ENCODE measurements at places on chromosomes 3 and 15.
A peak's percentile ranks its signal among the peaks of the same experiment; 100 is the strongest.

GRCh38 chr3:193574488-193575070, 18.4 kb upstream of the OPA1 start:
- no peak overlapping the region for H3K4me3 ChIP-seq
- no peak overlapping the region for H3K27ac ChIP-seq
- H3K36me3 ChIP-seq, result no peaks in the 10 kb centered on the region
- H3K27me3 ChIP-seq, result no peaks in the 10 kb centered on the region
- no peaks in the 10 kb centered on the region for H3K4me1 ChIP-seq
- DNase-seq, result no peak

GRCh38 chr3:193648542-193649076, 55.6 kb downstream of the OPA1 start:
- H3K36me3 ChIP-seq, result peaks cover 81% of the 10 kb centered on the region
- no peak overlapping the region for H3K27ac ChIP-seq
- no peaks in the 10 kb centered on the region for H3K27me3 ChIP-seq
- peaks cover 22% of the 10 kb centered on the region for H3K4me1 ChIP-seq
- DNase-seq, result no peak

GRCh38 chr3:32240159-32240545, 1.7 kb downstream of the CMTM8 start:
- peak overlapping the region; percentile 87 for H3K4me3 ChIP-seq
- no peaks in the 10 kb centered on the region for H3K36me3 ChIP-seq
- DNase-seq, result peak; percentile 61

DNA sequence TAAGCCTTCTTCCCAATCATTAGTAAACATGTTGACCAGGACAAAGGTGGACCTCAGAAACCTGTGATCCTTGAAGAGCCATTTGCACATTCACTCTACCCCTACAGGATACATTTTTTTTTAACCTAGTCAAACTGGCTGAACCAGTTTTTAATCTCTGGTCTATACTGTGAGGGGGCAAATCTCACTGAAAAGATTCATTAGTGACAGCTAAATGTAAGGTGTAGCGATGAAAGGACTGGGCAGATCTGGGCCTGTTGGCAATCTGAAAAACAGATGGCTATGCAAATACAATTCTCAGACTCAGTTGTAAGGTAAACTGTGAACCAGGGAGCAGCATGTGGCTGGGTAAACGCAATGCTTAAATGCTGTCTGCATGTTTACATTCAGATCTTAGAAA, 75.6 kb upstream of the SNTN start:
- no peak overlapping the region for H3K4me3 ChIP-seq
- peak overlapping the region; percentile 61 for H3K27ac ChIP-seq
- no peaks in the 10 kb centered on the region for H3K36me3 ChIP-seq
- H3K27me3 ChIP-seq, result no peaks in the 10 kb centered on the region

GRCh38 chr3:109109574-109109973, 8.4 kb downstream of the MORC1 start:
- no peak overlapping the region for H3K27ac ChIP-seq
- H3K4me3 ChIP-seq, result no peak overlapping the region
- no peak for DNase-seq
- H3K4me1 ChIP-seq, result no peaks in the 10 kb centered on the region
- no peaks in the 10 kb centered on the region for H3K27me3 ChIP-seq

DNA sequence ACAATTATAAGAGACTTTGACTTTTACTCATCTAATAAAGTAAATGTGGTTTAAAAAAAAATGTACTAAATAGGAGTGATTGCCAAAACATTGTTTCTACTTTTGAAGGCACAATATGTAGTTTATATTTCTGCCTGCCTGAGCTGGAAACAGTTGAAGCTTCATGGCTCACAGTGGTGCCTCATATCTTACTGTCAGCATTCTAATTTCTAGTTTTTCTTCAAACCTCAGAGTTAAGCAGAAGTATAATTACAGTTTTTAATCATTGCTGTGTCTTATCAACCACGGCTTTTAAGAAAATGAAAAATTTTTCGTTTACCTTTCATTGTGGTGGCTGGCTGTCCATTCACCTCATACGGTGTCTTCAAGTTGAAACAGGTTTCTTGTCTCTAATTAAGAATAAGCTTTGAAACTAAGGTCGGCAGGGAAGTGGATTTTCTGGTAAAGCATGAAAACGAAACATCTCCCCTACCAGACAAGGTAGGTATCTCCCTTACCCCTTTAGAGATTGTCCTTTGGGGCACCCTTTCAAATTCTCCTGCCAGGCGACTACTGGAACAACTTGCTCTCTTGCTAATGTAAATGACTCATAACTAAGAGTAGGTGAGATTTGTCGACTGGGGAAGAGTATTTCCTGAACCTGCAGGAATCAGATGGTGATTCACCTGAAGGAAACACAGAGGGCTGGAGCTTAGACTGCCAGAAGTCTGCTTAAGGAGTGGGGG, at the start of gene GPR87:
GPR87 (minus strand) TSS at position 554 of the 725 bp plus-strand sequence. CDS start 16,720 bp downstream, outside the sequence.
- H3K36me3 ChIP-seq, result no peaks in the 10 kb centered on the region
- H3K4me3 ChIP-seq, result no peak within 1 kb of the TSS
- no peaks in the 10 kb centered on the region for H3K4me1 ChIP-seq
- no peak within 1 kb of the TSS for H3K27ac ChIP-seq
- DNase-seq, result no peak

- no peaks in the 10 kb centered on the region for H3K36me3 ChIP-seq
- no peak overlapping the region for H3K27ac ChIP-seq
- DNase-seq, result peak; percentile 37
- H3K4me1 ChIP-seq, result peaks cover 68% of the 10 kb centered on the region
These were observed 2.6 kb downstream of the CD276 start for GRCh38 chr15:73686781-73687256.

DNA sequence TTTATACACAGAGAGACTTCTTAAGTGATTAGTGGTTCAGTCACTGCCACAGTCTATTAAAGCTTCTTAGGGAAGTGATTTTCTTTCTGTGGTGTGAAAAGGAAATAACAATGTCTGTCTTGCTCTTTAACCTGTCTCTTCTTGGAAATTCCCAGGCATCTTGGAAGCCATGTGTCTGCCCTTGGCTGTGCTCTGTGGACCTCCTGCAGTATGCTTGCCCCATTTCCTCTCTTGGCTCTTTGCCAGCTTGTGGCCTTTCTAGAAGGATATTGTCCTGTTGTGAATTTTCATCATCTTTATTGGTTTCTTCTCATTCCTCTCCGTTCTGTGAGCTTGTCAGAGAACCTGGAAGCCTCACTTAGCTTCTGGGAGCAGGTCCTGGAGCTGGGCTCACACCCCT, 338.4 kb upstream of the C2CD4B start:
- H3K4me3 ChIP-seq, result no peak overlapping the region
- no peaks in the 10 kb centered on the region for H3K27me3 ChIP-seq
- no peaks in the 10 kb centered on the region for H3K36me3 ChIP-seq
- H3K4me1 ChIP-seq, result peaks cover 23% of the 10 kb centered on the region
- H3K27ac ChIP-seq, result peak overlapping the region; percentile 46
- peak; percentile 52 for DNase-seq

- no peaks in the 10 kb centered on the region for H3K36me3 ChIP-seq
- peaks cover 6% of the 10 kb centered on the region for H3K4me1 ChIP-seq
- H3K27ac ChIP-seq, result peak overlapping the region; percentile 50
- no peak overlapping the region for H3K4me3 ChIP-seq
- no peaks in the 10 kb centered on the region for H3K27me3 ChIP-seq
- peak; percentile 72 for DNase-seq
These were observed 86.4 kb downstream of the TIGIT start for GRCh38 chr3:114380233-114380651.

DNA sequence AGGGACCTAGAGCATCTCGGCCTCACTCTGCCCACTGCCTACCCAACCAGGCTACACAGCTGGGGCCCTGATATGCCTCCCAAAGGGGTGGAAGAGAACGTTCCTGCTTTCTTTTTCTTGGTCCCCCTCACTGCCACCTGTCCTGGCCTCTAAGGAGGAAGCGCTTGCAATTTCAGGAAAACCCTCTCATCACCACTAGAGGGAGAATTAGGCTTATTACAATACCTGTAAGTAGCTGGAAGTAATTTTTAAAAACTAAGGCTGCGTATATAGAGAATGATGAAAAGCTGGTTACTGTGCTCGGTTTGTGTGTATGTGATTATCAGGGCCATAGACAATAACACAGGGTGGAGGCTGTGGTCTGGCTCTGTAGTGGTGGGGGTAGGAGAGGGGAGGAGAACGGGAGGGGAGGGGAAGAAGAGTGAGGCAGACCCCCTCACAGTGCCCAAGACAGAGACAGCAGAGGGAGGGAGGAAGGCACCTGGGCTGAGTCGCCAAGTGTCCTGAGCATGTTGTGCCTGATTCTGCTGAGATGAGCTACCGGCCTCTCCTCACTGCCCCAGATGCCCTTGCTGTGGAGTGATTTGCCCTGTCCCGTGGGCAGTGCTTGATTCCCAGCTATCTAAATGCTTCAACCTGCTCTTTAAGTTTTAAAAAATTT, 3.3 kb downstream of the GABRG3 start:
- no peak overlapping the region for H3K27ac ChIP-seq
- H3K4me1 ChIP-seq, result no peaks in the 10 kb centered on the region
- peak; percentile 63 for DNase-seq
- H3K4me3 ChIP-seq, result no peak overlapping the region

DNA sequence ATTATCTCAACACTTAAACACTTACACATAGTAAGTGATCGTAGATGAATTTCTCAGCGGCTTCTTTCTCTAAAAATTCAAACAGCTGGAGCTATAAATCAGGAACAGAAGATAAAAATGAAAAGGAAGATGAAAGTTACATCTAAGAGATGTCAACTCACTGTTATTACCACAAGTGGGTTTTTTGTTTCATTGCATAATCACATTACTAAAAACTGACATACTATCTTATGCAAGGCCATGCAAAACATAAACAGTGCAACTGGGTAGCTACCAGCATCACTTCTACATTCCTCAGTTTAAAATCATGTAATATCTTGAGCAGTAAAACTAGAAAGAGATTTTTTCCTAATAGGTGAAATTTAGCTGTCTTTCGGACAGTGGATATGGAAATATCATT, 14.9 kb downstream of the MINDY4B start:
- no peak for DNase-seq
- H3K27ac ChIP-seq, result no peak overlapping the region
- H3K4me1 ChIP-seq, result no peaks in the 10 kb centered on the region
- no peaks in the 10 kb centered on the region for H3K36me3 ChIP-seq
- no peaks in the 10 kb centered on the region for H3K27me3 ChIP-seq

DNA sequence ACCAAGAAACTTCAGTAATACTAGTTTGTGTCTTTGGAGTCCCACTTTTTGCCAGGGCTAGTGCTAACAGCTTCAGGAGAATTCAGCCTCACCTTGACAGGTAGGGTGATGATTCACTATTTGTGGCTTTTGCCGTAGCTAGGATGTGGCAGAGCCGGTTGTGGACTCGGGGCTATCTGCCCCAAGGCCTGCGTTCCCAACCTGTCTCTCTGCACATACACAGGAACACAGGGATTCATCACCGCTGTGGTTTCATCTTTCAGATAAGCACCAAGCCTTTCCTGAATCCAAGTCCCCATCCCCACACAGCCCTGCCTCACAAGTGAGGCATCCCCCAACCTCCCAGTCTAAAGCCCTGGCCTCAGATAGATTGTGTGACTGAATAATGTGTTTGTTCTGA, 45.2 kb upstream of the POLG start:
- peaks cover 22% of the 10 kb centered on the region for H3K4me1 ChIP-seq
- DNase-seq, result no peak
- no peaks in the 10 kb centered on the region for H3K36me3 ChIP-seq
- no peak overlapping the region for H3K27ac ChIP-seq
- H3K27me3 ChIP-seq, result peaks cover 65% of the 10 kb centered on the region
- no peak overlapping the region for H3K4me3 ChIP-seq

DNA sequence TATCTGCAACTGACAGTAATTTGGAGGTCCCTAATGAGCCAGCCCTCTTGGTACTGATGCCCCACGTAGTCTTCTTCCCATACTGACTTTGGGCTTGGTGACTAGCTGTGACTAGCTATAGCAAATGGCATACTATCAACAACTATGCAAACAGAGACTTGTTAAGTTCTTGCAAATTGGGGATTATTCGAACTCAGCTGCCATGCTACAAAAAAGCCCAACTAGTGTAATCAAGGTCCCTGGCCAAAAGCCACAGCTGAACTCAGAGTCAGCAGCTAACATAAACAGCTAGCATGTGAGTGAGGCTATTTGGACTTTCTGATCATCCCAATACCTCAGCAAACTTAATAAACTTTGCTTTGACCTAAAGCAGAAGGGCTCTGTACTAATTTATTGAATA, 121.2 kb upstream of the PLXND1 start:
- no peak for DNase-seq
- peaks cover 15% of the 10 kb centered on the region for H3K4me1 ChIP-seq
- no peaks in the 10 kb centered on the region for H3K27me3 ChIP-seq
- H3K36me3 ChIP-seq, result no peaks in the 10 kb centered on the region

GRCh38 chr15:25795061-25795460, 68.1 kb downstream of the ATP10A start:
- H3K36me3 ChIP-seq, result no peaks in the 10 kb centered on the region
- peaks cover 40% of the 10 kb centered on the region for H3K4me1 ChIP-seq
- H3K4me3 ChIP-seq, result no peak overlapping the region
- no peak for DNase-seq

DNA sequence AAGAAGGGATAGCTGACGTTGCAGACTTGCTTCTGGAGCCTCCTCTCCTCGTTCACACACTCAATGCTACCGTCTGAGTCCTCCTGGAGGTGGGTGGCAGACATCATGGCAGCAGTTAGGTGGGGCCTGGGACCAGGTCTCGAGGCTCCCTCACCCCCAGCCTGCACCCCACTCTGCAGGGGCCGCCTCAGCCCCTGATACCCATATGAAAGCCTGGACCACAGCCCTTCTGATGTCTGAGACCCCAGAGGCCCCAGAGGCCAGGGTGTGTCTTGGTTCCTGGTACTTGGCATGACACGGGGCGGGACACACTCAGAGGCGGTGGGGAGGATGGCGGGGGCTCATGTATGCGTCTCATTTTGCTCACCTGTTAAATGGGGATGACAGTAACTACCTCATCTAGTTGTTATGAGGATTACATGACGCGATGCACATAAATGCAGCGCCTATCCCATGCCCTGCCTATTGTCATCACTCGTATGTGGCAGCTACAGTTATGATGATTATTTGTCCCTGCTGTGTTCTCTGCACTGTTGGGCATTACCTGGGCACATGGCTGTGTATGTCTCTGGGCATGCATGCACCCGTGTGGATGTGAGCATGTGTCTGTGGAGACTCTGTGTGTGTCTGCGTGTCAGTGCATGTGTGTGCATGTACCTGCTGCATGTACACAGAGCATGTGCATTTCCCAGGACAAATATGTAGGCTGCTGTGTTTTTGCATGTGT, 39.9 kb downstream of the FEM1B start:
- no peaks in the 10 kb centered on the region for H3K4me1 ChIP-seq
- no peaks in the 10 kb centered on the region for H3K36me3 ChIP-seq
- H3K27me3 ChIP-seq, result no peaks in the 10 kb centered on the region
- DNase-seq, result no peak
- H3K27ac ChIP-seq, result no peak overlapping the region
- H3K4me3 ChIP-seq, result no peak overlapping the region

DNA sequence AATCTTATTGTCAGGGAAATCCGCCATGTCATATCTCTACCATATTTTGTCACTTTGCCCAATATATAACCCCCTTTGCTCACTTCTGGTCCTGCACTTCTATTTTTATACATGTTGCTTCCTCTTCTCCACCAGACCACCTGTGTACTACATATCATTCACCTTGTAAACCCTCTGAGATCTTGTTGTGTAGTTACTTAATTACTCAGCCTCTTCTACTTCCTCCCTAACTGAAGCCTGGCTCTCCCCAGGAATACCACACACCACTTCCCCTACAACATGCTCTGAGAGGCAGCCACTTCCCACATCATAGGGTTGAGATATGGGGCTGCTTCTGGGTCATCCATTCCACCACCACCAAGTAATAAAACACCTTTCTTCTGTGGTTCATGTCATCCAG, 10.0 kb downstream of the HEXA start:
- H3K27ac ChIP-seq, result no peak overlapping the region
- DNase-seq, result peak; percentile 38
- peaks cover 31% of the 10 kb centered on the region for H3K36me3 ChIP-seq
- H3K4me1 ChIP-seq, result no peaks in the 10 kb centered on the region
